Putamen (tissue), 1 donor: ENCODE measurements at places on chromosomes 11 and 22.

DNA sequence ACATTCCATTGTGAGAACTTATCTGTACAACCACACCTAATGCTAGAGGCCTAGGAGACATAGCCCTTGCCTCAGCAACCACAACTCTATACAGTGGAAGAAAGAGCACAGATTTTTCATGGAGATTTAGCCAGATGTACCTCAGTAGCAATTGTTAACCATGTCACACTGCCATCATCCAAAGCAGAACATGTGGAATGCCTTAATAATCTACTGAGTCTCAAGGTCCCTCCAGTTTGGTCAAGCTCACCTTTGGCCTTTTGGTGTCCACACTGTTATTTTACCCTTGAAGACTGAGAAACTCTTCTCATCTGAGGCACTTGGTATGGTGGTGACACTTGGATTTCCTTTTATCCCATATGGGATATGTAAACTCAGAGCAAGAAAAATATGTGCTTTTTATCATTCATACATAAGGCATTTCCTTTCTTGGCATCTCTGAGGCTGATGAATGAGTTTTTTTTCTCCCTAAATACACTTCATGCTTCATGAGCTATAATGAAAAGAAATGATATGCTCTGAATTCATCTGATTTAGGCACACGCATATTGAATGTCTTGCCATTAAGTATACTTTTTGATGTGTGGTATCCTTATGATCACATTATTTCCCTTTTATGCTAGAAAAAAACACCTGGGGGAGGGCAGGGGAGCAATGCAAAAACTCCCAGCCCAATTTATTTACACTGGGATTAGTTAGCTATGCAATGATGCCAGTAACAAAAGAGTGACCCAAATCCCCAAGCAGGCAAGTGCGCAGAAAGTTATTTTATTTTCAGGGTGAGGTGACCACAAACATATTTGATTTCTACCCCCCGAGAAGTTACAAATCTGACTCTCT lies 63.3 kb upstream of the ME3 start:
- no peak for DNase-seq

GRCh38 chr11:61549662-61550568 lies 31.0 kb downstream of the SYT7 start:
- DNase-seq: peak; percentile 26

DNA sequence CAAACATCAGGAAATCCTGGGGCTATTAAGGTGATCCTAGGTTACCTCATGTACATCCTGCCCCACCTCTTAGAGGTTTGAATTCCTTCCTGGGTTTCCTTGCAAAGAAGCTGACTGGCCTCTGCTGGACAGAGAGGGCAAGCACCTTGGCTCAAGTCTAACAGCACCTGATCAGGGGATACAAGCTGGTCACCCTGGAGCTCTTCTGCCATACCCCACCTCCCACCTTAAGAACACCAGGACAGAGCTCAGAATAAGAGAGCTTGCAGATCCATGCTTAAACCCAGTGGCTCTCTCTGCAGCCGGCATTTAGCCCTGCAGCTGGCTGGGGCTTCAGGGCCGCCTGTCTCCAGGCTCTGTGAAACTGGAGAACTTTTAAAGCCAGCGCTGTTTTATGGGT lies 386.6 kb upstream of the NARS2 start:
- DNase-seq: no peak

GRCh38 chr11:21933095-21933494 lies 259.8 kb upstream of the ANO5 start:
- no peak for DNase-seq

DNA sequence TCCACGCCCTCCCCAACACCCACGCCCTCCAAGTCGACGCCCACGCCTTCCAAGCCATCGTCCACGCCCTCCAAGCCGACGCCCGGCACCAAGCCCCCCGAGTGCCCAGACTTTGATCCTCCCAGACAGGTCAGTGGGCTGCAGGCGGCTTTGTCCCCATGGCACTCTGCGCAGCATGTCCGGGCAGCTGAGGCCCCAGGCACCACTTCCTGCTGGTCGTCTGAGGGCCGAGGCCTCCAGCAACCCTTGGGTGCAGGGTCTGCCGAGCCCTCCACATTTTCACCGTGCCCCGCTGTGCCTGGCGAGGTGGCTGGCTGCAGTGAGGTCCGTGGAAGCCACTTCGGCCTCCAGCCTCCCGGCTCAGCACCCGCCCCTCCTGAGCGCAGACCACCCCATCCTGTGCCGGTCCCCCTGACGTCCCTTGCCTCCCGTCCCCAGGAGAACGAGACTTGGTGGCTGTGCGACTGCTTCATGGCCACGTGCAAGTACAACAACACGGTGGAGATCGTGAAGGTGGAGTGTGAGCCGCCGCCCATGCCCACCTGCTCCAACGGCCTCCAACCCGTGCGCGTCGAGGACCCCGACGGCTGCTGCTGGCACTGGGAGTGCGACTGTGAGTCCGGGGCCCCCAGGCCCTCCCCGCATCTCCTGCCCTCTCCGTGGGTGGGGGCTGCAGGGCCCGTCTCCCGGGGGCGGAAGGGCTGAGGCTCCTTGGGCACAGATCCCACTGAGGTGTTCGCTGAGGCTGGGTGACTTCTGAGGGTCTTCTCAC lies 26.8 kb downstream of the MUC2 start:
- no peak for DNase-seq

DNA sequence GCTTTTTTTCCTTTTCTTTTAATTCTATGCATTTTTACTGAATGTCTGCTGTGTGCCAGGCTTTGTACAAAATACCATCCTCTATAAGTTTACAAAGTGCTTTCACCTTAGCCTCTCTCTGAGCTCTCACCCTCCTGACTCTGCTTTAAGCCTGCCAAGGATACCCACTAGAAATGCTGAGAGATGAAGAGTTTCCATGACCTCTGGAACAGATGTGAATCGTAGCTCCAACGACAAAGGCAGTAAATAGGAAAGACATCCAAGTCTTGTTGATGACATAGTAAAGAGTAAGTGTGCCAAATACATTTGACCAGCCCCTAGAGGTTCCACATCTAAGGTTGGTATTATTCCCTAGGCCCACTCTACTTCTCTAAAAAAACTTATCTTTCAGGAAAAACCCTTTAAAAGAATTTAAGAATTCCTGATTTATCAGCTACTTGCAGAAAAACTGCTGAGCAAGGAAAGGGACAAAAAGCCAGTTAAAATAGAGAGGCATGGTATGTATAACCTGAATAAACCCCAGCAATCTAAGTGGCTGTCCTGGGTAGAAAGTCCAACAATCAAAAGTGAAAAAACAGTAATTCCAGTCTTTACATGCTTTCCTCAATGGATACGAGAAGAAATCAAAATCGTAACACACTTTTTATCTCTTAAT lies 45.4 kb downstream of the GAB2 start:
- DNase-seq: no peak

DNA sequence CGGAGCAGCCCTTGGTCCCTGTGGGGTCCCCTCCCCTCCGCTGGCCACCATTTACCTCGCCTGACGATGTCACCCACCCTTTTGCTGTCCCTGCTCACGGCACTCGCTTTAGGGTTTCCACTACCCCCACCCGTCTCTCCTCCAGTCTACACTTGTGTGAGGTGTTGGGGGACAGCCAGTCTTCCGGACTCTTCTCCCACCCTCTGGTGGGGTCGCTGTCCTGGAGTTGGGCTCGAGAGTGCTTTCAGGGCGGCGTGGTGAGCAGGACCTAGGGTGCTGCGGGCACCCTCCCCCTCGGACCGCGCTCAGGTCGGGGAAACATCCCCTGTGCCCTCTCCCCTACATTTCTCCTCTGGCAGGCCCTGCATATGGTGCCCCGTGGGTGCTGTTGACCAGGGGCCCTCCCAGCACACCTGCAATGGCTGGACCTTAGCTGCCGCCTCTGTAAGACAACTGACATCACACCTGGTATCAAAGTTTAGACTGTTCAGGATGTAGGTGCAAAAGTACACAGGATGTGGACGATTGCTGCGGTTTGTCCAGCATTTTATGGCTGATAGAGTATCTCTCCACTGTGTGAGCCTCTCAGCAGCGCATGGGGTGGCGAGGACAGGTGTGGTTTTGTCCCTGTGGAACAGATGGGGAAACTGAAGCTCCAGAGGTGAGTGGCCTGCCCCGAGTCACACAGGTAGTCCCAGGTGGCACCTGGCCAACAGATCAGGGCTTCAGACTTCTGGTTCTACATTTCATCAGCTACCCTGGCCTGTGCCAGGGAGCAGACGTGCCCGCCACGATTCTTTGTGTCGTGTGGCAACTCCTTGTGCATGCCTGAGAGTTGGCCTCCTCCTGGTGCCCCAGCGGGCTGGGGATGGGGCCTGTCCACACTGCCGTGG lies 1.2 kb downstream of the GRK2 start:
- DNase-seq: no peak

DNA sequence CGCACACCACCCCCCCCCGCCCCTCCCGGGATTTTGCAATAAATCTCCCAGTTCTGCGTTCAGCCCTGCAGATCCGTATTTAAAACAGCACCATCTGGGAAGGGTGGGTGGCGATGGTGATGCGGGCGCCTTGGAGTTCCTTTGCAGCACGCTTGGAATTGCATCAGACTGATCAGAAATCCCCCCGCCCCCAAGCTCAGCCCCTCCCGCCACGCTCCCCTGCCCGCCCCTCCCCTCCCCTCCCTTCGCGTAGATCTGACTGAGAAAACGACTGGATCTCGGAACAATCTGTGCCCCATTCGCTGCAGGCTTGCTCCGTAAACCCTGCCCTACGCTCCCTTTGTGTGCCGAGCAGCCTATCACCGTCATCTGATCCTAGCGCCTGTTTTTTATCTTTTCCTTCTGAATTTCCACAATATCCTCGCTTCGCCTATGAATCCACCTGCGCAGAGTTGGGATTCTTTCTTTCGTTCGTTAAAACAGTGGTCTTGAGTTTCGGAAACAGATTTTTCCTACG lies 18.1 kb upstream of the BDNF start:
- peak; percentile 53 for DNase-seq

DNA sequence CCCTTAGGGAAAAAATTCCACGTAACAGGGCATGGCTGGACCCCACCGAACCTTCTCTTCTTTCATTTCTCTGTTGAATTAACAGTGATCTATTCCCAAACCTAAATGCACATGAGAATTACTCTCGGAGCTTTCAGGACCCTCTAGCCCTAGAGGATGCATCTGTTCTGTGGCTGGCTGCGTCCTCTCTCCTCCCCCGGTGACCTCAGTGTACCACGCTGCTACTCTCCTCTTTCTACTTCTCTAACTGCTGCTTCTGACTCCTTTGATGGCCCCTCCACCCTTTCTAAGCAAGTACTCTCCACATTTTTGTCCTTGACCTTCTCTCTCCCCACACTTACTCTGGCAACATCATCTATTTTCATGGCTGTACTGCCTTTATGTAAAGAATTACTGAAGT lies 12.1 kb upstream of the APOA1 start:
- DNase-seq: no peak
